AG20443 (cell line): ENCODE measurements at places on chromosomes 3 and 15.

DNA sequence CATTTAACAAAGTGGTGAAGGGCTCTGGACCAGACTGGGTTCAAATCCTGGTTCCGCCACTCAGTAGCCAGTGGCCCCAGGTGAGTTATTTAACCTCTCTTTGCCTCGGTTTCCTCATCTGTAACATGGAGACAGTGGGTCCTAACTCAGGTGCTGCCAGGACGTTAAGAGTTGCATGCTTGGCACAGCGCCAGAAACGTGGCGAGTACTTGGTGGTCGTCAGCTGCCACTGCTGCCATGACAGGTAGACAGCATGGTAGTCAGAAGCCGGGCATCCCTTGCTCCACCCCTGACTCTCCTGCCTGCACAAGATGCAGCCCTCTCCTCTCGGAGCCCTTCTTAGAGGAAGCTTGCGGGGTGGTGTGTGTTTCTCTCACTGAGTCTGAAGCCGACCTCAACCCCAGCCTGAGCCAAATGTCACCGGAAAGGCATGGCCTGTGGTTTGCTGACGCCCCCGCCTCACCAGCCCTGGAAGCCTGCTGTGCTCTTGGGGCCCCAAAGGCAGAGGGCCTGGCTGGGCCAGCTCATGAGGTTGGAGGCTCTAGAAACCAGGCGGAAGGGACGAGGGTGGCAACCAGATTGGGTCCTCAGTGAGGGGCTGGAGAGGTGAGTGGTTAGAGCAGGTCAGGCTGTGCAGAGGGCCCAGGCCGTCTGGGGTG, 160.8 kb upstream of the TLE3 start:
- DNase-seq: no peak

DNA sequence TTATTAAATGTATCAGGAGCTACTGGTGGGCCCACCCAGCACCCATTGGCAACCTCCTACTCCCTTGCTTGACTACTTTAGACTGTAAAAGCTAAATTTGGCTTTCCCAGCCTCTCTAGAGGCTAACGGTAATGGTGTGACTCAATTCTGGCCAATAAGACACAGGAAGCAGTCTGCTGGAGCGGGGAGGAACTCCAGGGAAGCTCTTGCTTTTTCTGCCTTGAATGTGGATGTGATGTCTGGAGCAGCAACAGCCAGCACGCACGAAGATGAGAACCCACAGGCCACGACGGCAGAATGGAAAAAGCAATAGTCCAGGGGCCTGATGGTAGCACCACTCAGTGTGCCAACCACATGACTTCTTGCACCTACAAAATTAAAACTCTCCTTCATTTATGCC, 39.9 kb downstream of the RAB6B start:
- DNase-seq: no peak

DNA sequence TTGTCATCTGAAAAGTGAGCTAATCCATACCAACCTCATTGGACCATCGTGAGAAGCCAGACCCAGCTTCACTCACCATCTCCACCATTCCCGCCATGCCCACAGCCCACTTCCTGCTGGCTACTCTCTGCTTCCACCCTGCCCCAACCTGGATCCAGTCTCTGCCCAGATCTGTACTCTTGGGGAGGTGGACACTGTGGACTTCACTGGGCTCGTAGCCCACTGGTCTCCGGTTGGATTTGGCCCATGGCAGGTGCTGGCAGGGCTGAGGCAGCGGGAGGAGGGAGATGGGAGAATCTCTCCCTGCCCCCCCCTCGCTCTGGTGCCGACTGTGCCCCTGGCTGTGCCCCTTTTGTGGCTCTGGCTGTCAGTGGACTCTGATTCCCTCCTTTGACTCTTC, 193.8 kb downstream of the ABHD5 start:
- DNase-seq: no peak

GRCh38 chr3:181497358-181497757, 214.4 kb upstream of the SOX2 start:
- DNase-seq: no peak

- DNase-seq: peak; percentile 81
Measured at GRCh38 chr3:181700168-181701087, 11.3 kb upstream of the SOX2 start.

DNA sequence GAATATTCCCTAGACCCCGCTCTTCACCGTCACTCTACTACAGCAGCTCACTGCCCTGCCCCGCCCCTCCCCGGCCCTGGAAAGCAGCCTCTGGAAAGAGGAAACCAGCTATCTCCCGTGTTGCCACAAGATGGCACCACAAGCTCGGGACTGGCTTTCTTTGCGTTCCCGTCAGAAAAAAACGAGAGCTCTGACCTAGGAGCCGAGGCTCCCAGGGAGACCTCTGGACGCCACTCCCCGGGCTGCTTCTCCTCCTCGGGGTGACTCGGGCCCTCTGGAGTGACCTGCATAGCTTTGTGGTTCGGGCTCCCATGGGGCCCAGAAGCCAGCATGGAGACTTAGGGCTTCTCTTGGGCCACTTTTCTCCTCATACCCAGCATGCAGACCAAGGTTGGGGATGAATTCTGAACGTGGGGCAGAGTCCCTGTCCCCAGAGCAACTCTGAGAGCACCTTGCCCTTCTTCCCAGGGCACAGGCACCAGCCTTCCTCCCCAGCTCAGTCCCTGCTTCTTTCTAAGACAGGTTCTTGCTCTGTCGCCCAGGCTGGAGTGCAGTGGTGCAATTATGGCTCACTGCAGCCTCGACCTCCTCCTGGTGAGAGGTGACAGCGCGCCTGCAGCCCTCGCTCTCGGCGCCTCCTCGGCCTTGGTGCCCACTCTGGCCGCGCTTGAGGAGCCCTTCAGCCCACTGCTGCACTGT, 19.0 kb downstream of the STOML1 start:
- DNase-seq: peak; percentile 86
